Astrocyte of the cerebellum (primary cell): ENCODE measurements at places on chromosomes 6 and 20.
A peak's percentile ranks its signal among the peaks of the same experiment; 100 is the strongest.

- no peak for DNase-seq
Measured at GRCh38 chr6:39908838-39909583, 25.3 kb downstream of the MOCS1 start.

DNA sequence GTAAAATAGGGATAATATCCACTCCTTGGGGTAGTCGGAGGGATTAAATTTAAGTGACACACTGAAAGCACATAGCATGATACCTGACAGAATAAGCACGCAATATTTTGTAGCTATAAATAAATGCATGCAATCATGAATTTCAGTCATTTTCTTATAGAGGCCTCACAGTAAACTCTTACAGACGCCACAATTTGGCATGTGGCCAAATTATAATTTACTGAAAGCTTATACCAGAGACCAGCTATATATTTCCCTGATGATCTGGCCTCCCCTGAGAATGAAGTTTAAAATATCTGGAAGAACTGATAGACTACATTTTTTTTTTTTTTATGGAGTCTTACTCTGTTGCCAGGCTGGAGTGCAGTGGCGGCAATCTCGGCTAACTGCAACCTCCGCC, 40.9 kb downstream of the QRSL1 start:
- DNase-seq, result no peak

GRCh38 chr20:44704551-44704971, 10.6 kb upstream of the CCN5 start:
- DNase-seq, result peak; percentile 44

- DNase-seq, result no peak
Measured at GRCh38 chr6:138769102-138769676, 4.4 kb upstream of the CCDC28A start.

DNA sequence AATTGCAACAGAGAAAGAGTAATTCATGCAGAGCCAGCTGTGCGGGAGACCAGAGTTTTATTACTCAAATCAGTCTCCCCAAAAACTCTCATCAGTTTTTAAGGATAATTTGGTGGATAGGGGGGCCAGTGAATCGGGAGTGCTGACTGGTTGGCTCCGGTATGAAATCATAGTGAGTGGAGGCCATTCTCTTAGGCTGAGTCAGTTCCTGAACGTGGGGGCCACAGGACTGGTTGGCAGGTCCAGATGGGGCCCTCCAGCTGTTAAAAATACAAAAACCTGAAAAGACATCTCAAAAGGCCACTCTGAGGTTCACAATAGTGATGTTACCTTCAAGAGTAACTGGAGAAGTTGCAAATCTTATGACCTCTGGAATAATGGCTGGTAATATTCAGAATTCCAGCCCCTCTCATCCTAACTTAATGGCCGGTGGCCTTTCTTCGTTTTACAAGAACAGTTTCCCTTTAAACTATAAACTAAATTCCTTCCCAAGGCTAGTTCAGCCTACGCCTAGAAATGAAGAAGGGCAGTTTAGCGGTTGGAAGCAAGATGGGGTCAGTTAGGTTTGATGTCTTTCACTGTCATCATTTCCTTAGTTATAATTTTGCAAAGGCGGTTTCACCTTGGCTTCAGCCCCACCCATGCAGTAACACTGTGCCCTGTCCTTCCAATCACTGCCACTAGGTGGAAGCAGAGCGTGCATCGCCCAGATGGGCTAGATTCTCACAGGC, 6.8 kb upstream of the MICA start:
- peak; percentile 68 for DNase-seq

DNA sequence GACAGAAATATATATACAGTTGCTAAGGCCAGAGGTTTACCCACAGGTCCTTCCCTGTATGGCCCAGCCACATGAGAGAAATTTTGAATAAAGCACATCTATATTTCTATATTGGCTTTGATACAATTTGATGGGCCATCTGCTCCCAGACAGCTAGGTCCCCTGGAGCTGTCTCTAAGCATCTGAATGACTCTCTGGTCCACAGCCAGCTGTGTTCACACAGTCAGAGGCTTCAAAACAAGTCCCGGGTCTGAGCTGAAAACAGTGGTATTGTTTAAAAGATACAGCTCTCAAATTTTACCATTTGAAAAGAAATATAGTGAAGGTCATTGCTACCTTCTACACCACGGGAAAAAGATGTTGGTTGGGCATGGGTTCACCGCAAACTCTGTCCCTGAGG, 161.1 kb downstream of the SLC35B3 start:
- no peak for DNase-seq

- DNase-seq, result no peak
Measured at GRCh38 chr6:63864061-63864460, 228.5 kb downstream of the PHF3 start.

- DNase-seq, result no peak
Measured at GRCh38 chr6:90005048-90005827, 111.0 kb downstream of the GJA10 start.

DNA sequence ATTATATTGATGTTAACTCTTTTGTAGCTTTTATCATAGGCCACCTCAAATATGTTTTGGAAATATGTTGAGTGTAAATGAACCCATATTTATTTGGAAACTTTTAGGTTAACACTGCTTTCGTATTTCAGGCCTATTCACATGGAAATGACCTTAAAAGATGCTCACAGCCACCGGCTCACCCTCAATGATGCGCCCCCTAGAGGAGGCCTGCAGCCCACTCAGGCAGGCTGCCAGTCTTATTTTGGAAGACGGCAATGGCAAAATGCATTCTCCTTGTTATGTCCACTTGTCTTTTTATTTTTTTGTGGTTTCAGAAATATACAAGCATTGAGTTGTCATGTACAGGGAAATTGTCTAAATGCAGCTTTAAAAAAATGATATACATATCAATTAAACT, 869.7 kb downstream of the PHF3 start:
- DNase-seq, result no peak

GRCh38 chr20:9294041-9294440, 220.3 kb upstream of the LAMP5 start:
- DNase-seq, result peak; percentile 22

DNA sequence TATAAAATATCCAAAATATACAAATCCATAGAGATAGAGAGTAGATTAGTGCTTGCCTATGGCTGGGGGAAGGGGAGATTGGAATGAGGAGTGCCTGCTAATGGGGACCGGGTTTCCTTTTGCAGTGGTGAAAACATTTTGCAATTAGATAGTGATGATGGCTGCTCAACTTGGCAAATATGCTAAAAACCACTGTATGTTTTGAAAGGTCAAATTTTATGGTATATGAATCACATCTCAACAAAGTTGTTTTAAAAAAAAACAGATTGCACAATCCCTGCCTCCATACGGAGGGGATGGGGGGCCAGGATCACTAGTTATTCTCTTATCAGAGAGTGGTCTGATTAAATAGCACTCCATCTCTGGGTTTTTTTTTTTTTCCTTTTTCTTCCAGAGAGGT, 76.9 kb upstream of the RIPOR2 start:
- no peak for DNase-seq

- DNase-seq, result no peak
Measured at GRCh38 chr6:169577974-169578373, 123.9 kb downstream of the WDR27 start.

DNA sequence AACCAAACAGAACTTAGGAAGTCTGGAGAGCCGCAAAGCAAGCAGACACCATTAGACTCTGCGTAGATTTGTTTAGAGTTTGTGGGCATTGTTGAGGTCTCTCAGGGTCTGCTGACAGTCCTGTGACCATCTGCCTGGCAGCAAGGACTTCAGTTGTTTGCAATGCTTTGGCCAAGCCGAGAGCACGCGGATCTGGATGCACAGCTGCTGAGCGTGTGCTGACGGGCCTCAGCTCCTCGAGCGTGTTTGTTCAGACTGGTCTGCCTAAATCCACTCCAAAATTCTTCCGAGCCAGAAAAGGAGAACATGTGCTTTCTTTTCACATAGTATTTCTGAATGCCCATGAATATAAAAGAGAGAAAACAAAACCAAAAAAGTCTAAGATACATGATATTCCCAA, 159.0 kb downstream of the ZNF217 start:
- DNase-seq, result no peak

- no peak for DNase-seq
Measured at GRCh38 chr20:52410182-52410647, 218.6 kb upstream of the ZFP64 start.

DNA sequence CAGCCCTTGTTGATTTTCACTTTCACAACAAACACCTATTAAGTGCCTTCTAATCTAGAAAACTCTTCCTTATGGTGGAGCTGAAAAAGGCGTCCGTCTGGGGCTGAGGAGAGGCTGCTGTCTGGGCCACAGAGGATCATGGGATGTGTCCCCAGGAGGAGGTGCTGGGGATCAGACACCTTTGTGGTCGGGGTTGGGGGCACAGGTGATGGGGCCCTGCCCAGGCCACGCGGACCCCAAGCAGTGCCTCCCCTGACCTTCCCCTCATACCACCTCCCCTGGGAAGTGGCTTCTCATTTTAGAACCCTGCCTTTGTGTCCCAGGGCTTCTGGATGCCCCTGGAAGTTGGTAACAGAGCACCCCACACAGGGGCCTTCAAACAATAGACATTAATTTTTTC, 41.1 kb downstream of the SUN5 start:
- DNase-seq, result no peak

GRCh38 chr20:2142649-2143048, 41.0 kb downstream of the STK35 start:
- no peak for DNase-seq

DNA sequence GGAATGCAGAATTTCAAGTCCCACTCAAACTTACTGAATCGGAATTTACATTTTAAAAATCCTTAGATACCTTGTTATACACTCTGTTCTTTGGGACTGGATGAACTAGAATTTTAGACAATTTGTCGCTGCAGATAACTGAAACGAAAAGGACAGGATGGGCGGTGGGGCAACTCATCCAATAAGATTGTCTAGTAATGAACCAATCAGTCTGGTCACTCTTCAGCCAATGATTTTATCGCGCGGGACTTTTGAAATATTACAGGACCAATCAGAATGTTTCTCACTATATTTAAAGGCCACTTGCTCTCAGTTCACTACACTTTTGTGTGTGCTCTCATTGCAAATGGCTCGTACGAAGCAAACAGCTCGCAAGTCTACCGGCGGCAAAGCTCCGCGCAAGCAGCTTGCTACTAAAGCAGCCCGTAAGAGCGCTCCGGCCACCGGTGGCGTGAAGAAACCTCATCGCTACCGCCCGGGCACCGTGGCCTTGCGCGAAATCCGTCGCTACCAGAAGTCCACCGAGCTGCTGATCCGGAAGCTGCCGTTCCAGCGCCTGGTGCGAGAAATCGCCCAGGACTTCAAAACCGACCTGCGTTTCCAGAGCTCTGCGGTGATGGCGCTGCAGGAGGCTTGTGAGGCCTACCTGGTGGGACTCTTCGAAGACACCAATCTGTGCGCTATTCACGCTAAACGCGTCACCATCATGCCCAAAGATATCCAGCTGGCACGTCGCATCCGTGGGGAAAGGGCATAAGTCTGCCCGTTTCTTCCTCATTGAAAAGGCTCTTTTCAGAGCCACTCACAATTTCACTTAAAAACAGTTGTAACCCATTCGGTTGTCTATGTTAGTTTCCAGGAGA, 41.9 kb upstream of the HFE start:
- peak; percentile 88 for DNase-seq

- DNase-seq, result no peak
Measured at GRCh38 chr6:134997133-134997995, 47.5 kb upstream of the ALDH8A1 start.

GRCh38 chr6:92341201-92341600, 1078.2 kb downstream of the EPHA7 start:
- DNase-seq, result no peak

- DNase-seq, result no peak
Measured at GRCh38 chr6:116512734-116513133, 1.3 kb downstream of the CALHM5 start.

DNA sequence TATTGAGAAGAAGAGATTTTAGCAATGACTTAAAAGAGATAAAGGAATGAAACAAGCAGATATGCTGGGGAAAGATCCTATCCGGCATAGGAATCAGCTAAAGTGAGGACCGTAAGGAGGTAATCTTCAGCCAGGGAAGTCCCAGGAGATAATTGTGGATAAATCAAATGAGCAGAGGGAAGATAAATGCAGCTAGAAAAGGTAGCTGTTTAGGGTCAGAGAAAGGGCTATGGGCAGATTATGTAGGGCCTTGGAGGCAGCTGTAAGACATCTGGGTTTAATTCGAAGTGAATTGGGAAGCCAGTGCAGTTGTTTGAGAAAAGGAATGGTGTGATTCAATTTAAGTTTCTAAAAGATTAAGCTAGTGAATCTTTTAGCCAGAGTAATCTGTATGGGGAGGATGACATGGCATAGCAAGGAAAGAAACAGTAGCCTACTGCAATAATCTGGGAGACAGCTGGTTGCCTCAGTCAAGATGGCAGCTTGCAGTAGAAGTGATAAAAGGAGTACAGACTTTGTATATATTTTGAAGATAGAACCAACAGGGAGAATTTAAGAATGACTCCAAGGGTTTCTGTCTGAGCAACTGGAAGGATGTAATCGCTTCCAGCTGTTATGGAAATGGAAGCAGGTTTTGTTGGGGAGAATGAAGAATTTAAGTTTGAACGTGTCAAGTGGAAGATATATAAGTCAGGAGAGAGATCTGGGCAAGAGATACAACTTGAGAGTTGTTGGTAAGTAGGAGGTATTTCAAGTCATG, 552.3 kb upstream of the FLRT3 start:
- DNase-seq, result no peak

GRCh38 chr6:136990754-136991153, 54.0 kb downstream of the IL20RA start:
- peak; percentile 27 for DNase-seq

DNA sequence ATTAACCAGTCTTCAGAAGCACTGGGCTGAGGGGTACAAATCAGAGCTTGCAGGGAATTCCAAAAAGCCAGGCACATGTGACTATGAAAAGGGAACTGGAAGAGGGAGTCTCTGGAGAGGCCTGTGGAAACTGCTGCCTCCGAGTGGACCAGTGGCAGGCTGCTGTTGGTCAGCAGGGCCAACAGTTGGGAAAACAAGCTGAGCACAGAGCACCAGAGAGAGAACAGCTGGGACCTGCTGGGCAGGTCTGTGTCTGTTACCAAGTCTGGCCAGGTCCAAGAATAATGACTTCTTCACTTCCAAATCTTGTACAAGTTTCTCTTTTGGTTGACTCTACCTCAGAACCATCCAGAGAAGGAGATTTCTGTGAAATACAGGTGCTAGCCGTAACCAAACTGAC, 81.4 kb downstream of the LIN28B start:
- no peak for DNase-seq

- no peak for DNase-seq
Measured at GRCh38 chr20:38343311-38344106, 2.8 kb upstream of the LBP start.

DNA sequence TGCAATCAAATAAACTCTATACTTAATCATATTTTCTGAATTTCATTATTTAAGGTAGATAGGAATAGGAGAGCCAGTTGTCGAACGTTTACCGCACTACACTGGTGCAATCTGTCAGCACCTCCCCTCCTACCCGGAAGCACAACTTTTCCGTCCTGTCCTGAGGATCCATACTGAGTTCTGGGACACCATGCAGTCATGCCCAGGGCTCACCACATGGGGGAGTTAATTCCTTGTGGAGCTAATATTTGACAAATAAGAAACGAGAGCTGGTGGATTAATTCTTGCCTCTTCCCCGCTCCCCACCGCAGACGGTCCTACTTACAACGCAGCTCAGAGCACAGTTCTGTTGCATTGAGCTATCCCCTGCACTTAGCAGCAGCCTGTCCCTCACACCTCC, 107.7 kb upstream of the RALGAPA2 start:
- no peak for DNase-seq
